Vagina (tissue), 2 donors: ENCODE measurements at places on chromosomes 12 and 14.
A peak's percentile ranks its signal among the peaks of the same experiment; 100 is the strongest.

DNA sequence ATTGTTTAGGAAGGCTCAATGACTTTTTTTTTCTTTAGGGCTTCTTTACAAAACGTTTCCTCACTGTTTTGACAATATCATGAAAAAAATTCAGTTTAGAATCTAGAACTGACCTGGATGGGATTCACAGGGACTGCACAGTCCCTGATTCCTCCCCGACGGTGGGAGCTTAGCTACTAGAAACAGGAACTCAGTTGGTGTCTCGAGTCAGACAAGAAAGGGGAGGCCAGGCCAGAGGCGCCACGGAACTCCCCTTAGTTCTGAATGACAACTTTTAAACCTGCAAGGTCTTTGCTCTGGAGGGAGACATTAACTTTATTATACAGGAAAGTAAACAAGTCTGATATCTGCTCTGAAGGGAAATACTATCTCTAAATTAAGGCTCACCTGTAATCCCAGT lies 45.4 kb upstream of the SRP54 start:
- DNase-seq = no peak

GRCh38 chr14:62118461-62118860 lies 356.2 kb downstream of the SNAPC1 start:
- no peak for DNase-seq

DNA sequence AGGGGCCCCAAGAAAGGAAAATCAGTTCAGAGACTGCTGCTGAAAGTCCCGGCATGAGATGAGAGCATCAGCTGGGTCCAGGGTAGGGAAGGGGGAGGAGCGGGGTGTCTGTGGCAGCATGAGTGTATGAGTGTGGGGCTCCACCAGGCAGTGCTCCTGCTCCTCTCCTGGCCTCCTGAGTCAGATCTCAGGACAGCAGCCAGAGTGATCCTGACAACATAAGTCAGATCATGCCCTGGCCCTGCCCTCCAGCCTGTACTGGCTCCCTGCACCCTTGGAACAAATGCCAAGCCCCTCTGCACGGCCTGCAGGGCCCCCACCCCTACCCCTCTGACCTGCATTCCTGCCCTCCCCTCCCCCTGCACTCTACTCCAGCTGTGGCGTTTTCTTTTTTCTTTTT lies 24.2 kb upstream of the LRP1-AS start:
- DNase-seq = no peak

DNA sequence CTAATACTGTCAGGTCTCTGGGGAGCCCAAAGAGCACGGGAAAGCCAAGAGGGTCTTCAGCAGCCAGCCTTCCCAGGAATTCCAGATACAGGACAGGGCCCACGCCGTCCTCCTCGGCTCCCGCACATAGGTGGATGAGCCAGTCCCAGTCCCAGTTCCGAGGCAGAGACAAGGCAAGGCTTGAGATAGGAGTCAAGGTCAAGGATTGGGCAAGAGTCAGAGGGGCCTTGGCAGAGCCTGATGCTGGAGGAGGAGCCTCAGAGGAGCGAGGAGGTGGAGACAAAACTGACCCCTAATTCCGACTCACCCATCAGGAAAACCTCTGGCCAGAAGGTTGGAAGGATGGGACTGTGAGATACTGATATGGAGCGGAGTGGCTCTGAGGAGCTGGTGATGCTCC lies 21.0 kb downstream of the KRT80 start:
- no peak for DNase-seq

DNA sequence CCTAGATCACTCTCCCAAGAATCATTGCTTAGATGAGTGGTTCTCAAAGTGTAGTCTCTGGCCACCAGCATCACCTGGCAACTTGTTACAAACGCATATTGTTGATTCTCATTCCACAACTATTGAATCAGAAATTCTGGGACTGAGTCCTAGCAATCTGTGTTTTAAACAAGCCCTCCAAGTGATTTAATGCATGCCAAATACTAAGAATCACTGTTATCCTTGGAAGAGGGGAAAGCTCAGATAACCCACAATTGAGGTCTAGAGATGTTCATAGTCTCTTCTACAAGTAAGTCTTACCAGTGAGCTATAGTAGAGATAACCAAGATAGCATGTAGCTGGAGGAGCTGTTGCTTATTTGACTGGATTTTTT lies 666.6 kb downstream of the DIO2 start:
- no peak for DNase-seq

- no peak for DNase-seq
These were observed 6.1 kb upstream of the MTA1 start for GRCh38 chr14:105413544-105413886.

DNA sequence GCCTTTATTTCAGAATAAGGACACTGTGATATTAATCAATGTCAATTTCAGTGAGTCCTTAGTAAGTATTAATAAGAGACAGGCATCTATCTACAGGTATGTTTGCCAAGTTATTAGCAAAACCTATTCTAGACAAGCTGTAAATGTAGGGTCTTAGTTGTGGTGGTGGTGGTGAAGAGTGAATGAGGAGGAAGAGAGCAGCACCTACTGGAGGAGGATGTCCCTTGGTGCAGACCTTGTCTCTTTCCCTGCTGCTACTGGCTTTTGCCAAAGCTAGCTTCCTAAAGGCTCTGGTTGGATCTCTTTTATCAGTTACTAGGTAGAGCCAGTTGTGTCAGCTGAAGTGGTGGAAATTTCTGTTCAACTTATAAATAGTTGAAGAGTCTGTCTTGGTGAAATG lies 304.8 kb upstream of the ATP2B1 start:
- DNase-seq = no peak

- DNase-seq = no peak
These were observed 110.3 kb upstream of the NCOR2 start for GRCh38 chr12:124677552-124678356.

- DNase-seq = no peak
These were observed 1.4 kb downstream of the EPS8 start for GRCh38 chr12:15787778-15788177.

GRCh38 chr12:122999986-123000420 lies 19.5 kb downstream of the ARL6IP4 start:
- no peak for DNase-seq

GRCh38 chr12:2944401-2945047 lies 14.7 kb upstream of the TEAD4 start:
- DNase-seq = no peak

DNA sequence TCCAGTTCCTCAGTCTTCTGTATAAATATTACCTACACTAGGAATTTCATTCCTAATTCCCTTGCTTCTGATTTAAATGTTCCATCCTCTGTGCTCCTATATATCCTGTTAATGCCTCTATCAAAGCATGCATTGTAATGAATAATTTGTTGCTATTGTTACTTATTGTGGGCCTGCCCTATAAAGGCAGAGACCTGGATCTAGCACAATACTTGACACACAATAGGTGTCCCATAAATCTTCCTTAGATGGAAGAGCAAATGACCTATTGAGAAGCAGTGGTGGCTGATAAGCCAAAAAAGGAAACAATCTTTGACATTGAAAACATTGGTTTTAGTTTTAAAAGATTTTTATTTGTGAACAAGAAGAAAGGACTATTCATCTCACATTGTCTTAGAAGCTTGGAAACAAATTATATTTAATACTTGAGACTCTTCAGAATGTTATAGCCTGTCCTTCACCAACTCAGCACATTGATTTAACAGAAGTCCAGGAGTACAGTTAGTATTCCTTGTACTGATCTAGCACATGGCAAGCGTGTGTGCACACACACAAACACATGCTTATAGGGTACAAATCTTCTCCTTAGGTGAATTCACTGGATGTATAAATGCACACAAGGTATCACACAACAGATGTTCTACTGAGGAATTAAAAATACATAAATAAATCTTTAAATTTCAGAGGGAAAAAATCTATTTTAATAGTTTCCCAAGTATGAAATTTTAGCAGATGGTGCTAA lies 135.9 kb downstream of the DUSP6 start:
- no peak for DNase-seq

- no peak for DNase-seq
These were observed 87.3 kb downstream of the PHLDA1 start for GRCh38 chr12:75944097-75944904.

DNA sequence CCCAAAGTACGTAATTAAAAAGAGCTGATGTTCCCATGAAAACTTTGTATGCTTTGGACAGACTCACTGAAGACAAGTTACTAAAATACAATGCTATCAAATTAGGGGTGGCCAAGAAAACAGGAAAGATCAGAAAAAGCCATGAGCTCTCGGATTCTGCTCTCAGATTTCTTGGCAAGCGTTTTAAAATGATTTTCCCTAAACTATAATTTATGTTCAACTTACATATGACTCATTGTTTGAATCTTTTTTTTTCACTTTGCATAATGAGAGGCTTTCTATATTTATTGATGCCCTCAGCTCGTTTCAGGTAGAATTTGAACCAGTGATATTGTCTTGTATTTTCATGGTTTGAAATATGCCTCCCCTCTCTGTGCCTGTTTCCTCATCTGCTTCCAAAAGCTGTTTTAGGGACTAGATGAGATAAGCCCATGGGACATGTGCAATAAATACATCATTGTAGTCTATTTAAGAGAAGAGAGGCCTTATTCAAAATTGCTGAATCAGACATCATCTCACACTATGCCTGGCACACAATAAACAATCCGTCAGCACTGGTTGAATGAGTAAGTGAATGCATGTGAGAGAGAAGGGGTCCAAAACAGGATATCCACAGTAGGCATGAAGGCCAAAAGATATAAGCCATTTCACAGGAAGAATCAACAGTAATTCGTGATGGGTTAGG lies 4.7 kb upstream of the IPO8 start:
- DNase-seq = no peak

GRCh38 chr14:58430156-58430555 lies 2.6 kb downstream of the KIAA0586 start:
- no peak for DNase-seq

DNA sequence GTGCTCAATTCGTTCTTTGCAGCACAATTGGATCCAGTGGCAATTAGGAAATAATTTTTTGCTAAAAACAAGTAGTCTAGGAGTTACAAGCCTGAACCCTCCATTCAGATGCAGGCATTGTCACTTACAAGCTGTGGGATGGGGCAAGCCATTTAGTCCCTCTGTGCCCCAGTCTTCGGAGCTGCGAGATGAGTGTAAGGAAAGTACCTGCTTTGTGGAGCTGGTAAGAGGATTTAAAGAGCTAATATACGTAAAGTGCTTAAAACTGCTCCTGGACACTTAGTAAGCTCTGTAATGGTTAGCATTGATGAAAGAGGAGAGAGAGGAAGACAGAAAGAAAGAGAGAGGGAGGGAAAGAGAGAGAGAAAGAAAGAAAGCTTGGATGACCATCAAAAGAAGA lies 112.5 kb downstream of the LGMN start:
- DNase-seq = no peak

- no peak for DNase-seq
These were observed 205.9 kb upstream of the PELI2 start for GRCh38 chr14:55912344-55912743.

GRCh38 chr12:105892362-105892910 lies 246.3 kb downstream of the NUAK1 start:
- DNase-seq = no peak

DNA sequence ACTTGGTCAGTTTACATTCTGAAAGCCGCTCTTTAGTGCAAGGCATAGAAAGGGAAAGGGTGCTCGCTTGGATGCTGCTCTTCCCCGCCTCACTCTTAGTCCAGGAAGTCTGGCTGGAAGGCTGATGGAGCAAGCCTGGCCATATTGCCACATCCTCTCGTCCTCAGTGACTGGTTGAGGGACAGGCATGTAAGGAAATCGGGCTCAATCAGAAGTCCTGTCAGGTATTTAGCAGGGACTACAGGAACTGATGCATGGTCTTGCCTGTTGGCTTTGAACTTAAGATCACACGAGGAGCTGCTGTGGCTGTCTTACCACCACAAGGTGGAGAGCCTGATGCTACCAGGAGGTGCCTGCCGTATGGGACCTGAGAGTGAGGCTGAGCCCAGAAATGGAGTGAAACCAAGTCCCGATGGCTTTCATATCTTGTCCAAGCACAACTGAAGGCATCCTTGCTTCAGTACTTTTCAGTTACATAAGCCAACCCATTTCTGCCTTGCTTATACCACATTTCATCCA lies 10.7 kb upstream of the C12orf75 start:
- no peak for DNase-seq

DNA sequence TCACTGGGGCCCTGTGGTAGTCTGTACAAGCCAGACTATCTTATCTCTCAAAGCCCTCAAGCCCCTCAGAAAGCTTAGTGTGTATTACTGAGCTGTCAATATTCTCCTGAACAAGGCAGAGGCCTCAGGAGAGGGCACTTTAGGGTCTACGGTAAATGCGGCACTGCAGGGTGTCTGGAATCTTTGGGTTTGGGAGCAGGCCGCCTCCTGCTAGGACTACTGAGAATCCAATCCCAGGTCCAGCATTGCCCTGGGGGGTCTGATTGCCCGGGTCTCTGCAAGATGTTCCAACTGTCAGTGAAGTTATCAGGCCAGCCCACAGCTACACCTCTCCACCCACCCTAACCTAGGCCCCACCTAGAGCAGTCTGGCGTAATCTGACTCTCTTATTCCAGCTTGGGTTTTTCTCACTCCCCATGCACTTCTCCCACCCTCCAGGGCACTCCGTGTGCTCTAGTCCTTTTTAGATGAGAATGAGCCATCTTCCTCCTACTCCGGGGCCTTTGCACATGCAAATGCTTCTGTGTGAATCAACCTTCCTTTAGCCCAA lies 4.3 kb upstream of the ZFP36L1 start:
- no peak for DNase-seq

DNA sequence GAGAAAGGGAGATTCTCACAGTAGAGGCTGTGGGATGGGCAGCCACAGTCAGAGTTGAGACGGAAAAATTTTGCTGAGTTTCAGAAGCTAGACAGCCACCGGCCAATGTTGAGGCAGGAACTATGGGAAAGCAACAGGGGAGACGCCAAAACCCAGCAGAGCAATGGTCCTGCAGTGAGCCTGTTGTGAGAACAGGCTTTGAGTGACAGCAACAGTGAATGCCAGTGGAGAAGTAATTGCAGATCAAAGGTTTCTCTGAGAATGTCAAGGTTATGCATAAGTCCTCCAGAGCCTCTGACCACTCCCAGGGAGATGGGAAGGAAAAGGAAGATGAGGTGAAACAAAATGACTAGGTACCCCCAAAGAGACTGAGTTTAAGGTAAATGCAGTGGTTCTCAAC lies 54.2 kb upstream of the DAAM1 start:
- no peak for DNase-seq

DNA sequence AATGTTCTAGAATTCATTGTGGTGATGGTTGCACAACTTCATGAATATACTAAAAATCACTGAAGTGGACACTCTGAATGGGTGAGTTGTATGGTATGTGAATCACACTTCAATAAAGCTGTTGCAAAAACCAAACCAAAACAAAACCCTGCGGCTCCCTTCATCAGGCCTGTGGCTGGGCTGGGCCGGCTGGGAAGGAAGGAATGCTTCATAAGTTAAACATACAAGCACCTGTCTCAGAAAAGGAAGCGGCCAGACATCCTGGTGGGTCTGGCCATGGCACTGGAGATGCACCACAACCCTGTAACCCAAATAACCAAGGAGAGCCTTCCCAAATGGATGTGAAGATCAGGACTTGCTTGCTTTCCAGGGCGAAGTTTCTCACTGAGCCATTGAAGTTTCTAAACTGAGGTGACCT lies 34.9 kb downstream of the TTC7B start:
- DNase-seq = peak; percentile 56

DNA sequence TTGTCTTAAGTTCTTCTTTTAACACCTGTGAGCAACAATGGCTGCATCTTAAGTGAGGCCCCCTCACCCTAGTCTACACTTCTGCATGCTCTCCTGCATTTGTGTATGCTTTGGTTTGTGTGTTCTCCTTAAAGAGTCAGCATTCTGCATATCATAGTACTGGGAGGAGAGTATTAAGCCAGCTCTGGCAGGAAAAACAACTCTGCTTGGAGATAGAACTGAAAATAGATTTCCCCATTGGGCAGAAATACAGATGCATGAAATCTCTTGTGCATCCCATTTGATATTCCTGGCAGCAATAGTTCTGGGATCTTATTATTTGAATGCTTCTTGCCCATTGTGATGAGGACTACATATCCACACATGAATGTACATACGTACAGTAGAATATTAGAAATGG lies 70.6 kb upstream of the PRICKLE1 start:
- no peak for DNase-seq
